ENCODE measurements at places on chromosomes 2 and 18.
A peak's percentile ranks its signal among the peaks of the same experiment; 100 is the strongest.

- DNase-seq, result no peak
These were observed 229.5 kb upstream of the ZC3H15 start for GRCh38 chr2:186256540-186256939.

- DNase-seq, result no peak
These were observed 199.7 kb downstream of the PID1 start for GRCh38 chr2:229071292-229071976.

DNA sequence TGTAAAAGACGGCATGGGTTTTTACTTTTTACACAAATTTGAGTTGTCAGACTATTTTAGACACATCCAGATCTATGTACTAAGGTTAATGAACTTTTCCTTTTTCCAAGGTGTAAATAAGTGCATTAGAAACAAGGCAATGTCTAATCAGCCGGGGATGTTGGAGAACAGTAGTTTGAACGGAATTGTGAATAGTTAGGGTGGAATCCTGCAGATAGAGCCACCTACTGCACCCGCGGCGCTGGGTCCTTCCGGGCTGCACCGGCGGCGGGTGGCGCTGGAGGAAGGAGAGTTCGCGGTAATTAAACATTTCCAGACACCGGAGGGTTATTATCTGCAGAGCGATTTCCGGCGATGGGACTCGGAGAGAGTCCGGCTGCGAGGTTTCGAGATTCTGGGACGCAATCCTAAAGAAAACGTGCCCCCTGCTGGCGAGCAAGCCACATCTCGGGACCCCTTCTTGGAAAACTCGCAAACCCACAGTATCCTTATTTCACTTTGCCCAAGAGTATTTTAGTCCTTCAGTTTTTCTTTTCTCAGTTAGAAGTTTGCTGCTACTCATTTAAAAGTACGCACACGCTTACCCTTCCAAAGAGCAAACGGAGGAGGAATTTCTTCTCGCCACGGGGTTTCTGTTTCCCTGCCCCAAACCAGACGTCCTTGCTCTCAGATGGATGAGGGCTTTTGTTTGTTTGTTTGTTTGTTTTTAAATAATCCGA, 4.5 kb upstream of the OSR1 start:
- peak; percentile 68 for DNase-seq

- DNase-seq, result no peak
These were observed 159.6 kb upstream of the TPO start for GRCh38 chr2:1253629-1254028.

DNA sequence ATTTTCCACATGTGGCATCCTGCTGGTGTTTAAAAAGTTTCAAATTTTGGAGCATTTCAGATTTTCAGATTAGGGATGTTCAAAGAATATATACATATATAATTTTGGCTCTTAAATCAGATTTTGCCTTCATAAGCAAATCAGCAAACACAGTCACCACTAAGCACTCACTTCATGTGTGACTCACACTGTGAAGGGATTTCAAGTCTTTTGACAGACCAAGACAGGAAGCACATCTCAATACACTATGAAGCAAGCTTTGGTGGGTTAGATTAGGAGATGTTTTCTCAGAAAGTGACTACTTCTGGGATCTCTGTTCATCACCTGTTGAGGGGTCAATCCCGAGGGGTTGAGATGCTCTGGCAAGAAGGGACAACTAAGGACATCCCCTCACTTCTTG, 227.8 kb upstream of the RBBP8 start:
- DNase-seq, result peak; percentile 47

- DNase-seq, result no peak
These were observed 158.5 kb downstream of the KCNE4 start for GRCh38 chr2:223210489-223210888.

DNA sequence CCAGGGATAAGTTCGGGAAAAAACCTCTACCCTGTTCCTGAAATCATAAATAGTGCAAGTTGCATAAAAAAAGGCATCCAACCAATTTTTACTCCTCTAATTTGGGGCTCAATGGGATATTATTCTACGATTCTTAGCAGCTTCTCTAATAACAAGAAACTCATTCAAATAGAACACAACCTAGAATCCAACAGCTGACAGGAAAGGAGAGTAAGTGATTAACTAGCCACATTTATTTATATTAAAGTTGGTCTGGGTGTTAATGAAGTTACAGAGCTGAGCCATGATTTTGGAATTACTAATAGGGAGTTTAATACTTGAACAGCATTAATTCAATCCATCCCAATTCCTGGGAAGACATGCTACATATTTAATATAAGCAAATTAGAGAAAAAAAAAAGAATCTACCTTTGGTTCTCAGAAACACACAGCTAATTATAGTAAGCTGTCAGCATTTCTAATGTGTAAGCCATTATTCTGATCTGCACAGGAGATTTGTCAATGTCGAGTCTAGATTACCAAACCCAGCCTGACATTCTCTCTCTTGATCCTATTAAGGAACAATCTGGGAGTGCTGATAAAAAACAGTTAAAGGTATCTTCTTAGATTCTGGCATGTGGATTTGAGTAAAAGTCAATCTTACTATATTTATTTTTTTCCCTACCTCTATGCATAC, 267.7 kb downstream of the NBAS start:
- no peak for DNase-seq

DNA sequence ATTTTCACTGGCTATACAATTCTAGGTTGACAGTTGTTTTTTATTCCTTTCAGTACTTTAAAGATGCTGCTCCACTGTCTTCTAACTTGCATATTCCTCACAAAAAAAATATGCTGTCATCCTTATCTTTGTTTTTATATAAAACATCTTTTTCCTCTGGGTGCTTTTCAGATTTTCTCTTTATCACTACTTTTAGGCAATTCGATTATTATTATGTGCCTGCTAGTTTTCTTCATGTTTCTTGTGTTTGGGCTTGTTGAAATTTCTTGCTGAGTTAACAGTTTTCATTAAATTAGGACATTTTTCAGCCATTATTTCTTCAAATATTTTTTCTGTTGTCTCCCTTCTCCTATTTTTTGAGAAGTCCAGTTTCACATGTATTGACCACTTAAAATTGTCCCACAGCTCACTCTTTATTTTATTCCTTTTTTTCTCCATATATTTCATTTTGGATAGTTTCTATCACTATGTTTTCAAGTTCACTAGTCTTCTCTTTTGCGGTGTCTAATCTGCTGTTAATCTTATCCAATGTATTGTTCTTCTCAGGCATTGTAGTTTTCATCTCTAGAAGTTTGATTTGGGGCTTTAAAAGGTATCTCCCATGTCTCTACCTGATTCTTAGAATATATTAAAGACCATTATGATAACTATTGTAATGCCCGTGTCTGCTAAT, 205.1 kb upstream of the SIX3 start:
- DNase-seq, result no peak

DNA sequence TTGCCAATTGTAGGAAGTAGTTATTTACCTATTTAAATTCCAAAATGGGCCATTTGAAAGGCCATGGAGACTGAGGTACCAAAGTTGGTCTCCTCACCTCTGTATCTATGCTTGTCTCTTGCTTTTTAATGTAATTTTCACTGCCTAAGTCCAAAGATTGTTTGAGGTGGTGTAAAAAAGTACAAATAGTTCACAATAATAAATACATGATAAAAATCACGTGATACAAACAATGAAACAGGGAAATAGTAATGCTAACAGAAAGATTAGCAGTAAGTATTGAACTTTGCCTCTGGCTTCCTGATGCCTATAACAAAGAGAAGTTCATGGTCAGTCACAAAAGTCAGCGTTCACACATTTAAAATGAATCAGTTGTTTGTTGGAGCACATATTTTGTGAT, 67.6 kb downstream of the CNTNAP5 start:
- DNase-seq, result no peak

DNA sequence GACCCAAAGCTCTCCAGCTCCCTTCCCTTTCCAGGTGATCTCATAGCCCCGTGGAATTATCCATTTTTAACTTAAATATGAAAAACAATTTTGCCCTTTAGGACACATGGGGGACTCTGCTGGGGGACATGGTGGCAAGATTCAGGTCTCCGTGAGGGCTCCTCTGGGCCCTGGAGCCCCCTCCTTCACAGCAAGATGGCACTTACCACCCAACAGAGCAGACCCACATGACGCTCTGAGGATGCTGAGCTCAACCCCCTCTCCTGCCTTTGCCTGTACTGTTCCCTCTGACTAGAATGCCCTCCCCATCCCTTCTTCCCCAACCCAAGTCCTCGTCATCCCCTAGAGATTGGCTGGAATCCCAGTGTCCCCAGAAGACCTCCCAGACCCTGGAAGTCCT, 17.2 kb downstream of the TEX51 start:
- no peak for DNase-seq

DNA sequence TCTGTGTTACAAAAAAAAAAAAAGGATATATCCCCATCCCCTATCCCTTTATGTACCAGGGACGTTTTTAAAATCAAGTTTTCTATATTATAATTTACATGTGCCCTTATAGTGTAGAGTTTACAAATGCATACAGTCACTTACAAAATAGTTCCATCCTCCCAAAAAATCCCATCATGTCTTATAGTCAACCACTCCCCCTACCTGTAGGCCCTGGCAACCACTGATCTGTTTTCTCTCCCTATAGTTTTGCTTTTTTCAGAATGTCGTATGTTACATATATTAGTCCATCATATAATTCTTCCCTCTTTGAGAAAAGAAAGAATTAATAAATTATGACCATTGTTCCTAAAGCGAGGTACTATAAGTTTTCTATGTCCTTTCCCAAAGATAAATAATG, 17.8 kb downstream of the CFAP210 start:
- DNase-seq, result no peak

Measured in fibroblast of skin of left biceps (primary cell).